ENCODE measurements at places on chromosomes 6 and 20. TPM values are rescaled to one million over a fixed set of nuclear protein-coding genes. Genes with fewer than 3 reads are reported as not detected.

TBXT gene
- total RNA-seq: not detected

- H3K27me3 ChIP-seq: no peaks in the 10 kb centered on the region
- H3K36me3 ChIP-seq: no peaks in the 10 kb centered on the region
- DNase-seq: no peak
These were observed 241.8 kb upstream of the PREP start for GRCh38 chr6:105644691-105645090.

DNA sequence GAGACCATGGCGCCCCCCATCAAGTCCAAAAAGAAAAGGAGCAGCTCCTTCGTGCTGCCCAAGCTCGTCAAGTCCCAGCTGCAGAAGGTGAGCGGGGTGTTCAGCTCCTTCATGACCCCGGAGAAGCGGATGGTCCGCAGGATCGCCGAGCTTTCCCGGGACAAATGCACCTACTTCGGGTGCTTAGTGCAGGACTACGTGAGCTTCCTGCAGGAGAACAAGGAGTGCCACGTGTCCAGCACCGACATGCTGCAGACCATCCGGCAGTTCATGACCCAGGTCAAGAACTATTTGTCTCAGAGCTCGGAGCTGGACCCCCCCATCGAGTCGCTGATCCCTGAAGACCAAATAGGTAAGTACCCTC lies 41.7 kb upstream of the NAA20 start:
- H3K27me3 ChIP-seq: no peaks in the 10 kb centered on the region
- H3K36me3 ChIP-seq: peaks cover 13% of the 10 kb centered on the region
- H3K27ac ChIP-seq: no peak overlapping the region
- H3K4me3 ChIP-seq: peak overlapping the region; percentile 20
- H3K4me1 ChIP-seq: no peaks in the 10 kb centered on the region

DNA sequence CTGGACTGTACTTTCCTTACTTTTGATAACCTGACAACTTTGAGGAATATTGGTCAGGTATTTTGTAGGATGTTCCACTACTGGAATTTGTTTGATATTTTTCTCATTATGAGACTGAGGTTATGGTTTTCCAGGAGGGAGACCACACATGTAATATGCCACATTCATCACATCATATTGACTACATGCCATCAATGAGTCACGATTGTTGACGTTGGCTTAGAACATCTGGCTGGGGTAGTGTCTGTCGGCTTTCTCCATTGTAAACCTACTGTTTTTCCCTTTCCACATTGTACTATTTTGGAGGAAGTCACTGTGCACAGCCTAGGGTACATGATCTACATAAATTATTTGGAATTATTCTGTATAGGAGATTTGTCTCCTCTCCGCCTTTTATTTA lies 1.4 kb upstream of the STX11 start:
- no peak overlapping the region for H3K27ac ChIP-seq
- H3K4me3 ChIP-seq: no peak overlapping the region
- no peaks in the 10 kb centered on the region for H3K27me3 ChIP-seq
- no peaks in the 10 kb centered on the region for H3K4me1 ChIP-seq

DNA sequence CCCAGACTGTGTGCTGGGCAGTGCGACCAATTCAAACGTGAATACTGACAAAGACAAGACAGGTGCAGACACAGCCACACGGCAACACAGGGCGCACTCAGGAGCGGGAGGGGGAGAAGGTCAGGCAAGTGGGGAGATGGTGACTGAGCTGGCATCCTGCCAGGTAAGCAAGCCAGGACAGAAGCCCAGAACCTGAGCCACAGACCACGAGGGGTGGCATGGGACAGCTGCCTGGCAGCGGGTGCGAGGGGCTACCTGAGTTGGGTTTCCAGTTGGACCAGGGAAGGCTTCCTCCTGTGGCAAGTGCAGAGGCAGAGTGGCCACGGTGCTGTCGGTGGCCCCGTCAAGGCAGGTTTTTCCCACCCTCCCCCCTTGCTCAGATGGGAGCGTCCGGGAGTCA lies 215.2 kb upstream of the ARID1B start:
- no peak overlapping the region for H3K27ac ChIP-seq
- no peak for DNase-seq
- no peaks in the 10 kb centered on the region for H3K27me3 ChIP-seq
- no peaks in the 10 kb centered on the region for H3K36me3 ChIP-seq
- no peaks in the 10 kb centered on the region for H3K4me1 ChIP-seq

DNA sequence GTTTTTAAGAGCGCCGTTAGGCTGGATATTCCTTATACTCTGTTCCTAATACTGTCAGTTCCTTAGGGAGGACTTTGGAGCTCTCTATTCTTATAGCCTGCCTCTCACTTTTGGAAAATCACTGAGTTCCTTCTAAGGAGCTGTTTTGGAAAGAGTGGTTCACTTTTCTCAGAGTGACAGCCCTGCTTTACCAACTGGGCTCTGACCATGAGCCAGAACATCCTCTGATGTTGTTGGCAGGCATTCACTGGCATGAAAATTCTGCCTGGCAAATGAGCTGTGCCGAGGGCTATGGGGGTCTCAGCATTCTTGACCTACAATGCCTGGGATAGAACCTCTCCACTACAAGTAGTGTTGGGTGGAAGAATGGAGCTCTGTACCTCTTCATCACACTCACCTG lies 14.9 kb upstream of the SEMG1 start:
- no peak overlapping the region for H3K4me3 ChIP-seq
- H3K27ac ChIP-seq: no peak overlapping the region
- no peaks in the 10 kb centered on the region for H3K27me3 ChIP-seq
- DNase-seq: no peak
- no peaks in the 10 kb centered on the region for H3K36me3 ChIP-seq

DNA sequence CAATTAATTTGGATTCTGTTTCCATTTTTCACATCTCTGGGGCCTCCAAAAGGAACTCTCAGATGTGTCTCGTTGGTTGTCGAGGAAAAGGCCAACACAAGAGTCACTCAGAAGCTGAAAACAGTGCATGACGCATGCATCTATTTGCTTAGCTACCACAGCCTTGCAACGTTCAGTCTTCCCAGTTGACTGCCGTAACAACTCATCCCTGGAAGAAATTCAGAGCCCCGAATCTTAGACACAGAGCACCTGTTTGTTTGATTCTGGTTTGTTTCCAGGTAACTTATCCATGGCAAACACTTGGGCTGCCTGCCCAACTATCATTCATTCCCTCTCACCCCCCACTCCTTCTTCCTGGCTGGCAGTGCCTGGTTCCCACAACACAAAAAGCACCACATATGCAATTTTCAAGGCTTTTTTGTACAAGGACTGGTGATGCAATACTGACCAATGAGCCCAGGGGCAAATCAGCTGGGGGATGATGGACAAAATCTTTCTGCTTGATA lies 60.5 kb downstream of the ZMYND8 start:
- H3K4me3 ChIP-seq: no peak overlapping the region
- H3K4me1 ChIP-seq: no peaks in the 10 kb centered on the region
- peaks cover 22% of the 10 kb centered on the region for H3K36me3 ChIP-seq
- no peaks in the 10 kb centered on the region for H3K27me3 ChIP-seq
- DNase-seq: no peak

DNA sequence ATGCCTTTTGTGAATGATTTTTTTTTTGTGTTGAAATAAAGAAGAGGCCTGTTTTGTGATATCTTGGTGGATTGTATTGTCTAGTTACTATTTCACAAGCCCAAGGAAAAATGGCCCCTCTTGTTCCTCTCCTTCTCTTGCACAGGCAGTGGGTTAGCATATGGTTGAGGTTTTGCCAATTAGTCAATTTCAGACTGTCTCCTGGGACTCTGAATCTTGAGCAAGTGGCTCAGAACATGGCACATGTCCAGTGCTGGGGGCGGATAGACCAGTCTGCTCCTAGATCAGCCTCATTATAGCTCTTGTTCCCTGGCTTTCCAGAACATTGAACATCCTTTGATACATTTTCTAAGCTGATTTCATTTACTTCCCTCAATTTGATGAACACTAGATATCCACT lies 589.2 kb downstream of the PHF3 start:
- DNase-seq: no peak
- H3K27me3 ChIP-seq: no peaks in the 10 kb centered on the region
- H3K4me1 ChIP-seq: no peaks in the 10 kb centered on the region
- no peak overlapping the region for H3K4me3 ChIP-seq
- H3K27ac ChIP-seq: no peak overlapping the region

DNA sequence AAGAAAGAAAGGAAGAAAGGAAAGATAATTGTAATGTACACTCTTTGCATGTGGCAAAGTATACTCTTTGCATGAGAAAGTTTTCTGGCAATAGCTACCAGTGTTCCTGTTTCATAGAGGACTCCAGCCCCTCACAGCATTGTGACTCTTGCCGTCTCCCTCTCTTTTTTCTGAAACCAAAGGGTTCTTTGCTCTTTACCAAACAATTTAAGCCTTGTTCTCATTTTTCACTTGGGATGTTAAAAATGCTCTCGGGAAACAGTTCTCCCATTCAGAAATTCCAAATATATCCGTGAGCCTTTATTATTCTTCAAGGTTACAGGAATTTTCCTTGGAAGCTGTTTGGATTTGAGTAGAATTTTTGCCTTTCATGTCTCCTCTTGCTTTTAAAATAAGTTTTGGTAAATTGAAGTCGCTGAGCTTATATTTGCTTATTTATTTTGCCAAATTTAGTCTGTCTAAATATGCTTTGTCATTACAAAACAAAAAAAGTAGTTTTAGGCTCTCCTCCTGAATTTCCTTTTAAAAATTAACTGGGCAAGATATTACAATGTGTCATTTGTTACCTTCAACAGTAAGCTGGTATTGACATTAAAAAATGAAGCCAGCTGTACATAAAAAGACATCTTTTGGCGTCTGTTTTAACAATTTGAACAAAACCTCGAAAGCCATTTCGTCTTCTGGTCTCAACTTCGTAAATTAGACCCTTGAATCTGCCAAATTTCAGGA lies 103.8 kb upstream of the ARMC2 start:
- H3K27me3 ChIP-seq: no peaks in the 10 kb centered on the region
- no peak overlapping the region for H3K4me3 ChIP-seq
- peaks cover 26% of the 10 kb centered on the region for H3K4me1 ChIP-seq
- no peaks in the 10 kb centered on the region for H3K36me3 ChIP-seq
- DNase-seq: no peak
- peak overlapping the region; percentile 1 for H3K27ac ChIP-seq
